ENCODE measurements at places on chromosomes 1 and 21.

- H3K27ac ChIP-seq: peak overlapping the region; percentile 74
- no peak for DNase-seq
- H3K4me3 ChIP-seq: no peak overlapping the region
- H3K4me1 ChIP-seq: peaks cover 40% of the 10 kb centered on the region
Measured at GRCh38 chr1:226663327-226663704, 75.8 kb downstream of the ITPKB start.

DNA sequence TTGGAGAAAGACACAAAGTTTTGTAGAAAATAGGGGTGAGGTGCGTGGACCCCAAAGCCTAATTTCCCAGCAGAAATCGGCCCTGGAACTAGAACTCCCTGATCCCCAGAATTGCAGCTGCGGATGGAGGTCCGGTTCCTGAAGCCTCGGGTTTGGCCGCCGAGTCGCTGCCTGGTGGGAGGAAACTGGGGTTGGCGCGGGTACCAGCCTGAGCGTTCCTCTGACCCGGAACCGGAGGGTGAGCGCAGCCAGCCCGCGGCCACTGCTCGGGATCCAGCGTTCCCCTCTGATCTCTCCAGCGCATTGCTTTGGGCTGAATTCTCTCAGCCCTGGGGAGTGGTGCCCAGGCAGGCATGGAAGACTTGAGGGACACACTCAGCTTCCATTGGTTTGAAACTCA, 1.6 kb downstream of the ST6GALNAC5 start:
- peaks cover 9% of the 10 kb centered on the region for H3K4me1 ChIP-seq
- peaks cover 14% of the 10 kb centered on the region for H3K27me3 ChIP-seq
- DNase-seq: no peak
- H3K36me3 ChIP-seq: no peaks in the 10 kb centered on the region
- no peak overlapping the region for H3K4me3 ChIP-seq

GRCh38 chr1:95685081-95685480, 451.1 kb downstream of the RWDD3 start:
- H3K36me3 ChIP-seq: no peaks in the 10 kb centered on the region
- H3K27ac ChIP-seq: no peak overlapping the region
- H3K4me1 ChIP-seq: no peaks in the 10 kb centered on the region
- DNase-seq: no peak

- no peak overlapping the region for H3K27ac ChIP-seq
- H3K4me3 ChIP-seq: no peak overlapping the region
- no peak for DNase-seq
Measured at GRCh38 chr1:63743781-63744180, 30.0 kb upstream of the ROR1 start.

DNA sequence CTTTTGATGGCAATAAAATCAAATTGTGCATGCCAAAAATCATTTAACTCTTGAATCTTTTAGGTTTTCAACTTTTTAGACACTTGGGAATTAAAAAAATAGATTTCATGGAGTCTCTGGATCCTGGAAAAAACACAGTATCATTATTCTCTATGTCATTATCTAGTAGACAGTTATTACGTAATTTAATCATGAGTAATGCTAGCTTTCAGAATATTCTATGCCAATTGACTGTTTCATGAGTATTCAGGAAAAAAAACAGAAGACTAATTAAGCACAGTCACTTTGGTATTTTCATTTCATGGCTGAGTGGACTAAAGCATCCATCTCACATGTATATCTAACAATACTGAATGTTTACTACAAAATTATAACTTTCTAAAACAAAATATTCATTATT, 44.0 kb downstream of the ODF2L start:
- H3K36me3 ChIP-seq: no peaks in the 10 kb centered on the region
- no peak for DNase-seq
- H3K4me1 ChIP-seq: no peaks in the 10 kb centered on the region
- no peak overlapping the region for H3K27ac ChIP-seq
- no peaks in the 10 kb centered on the region for H3K27me3 ChIP-seq

DNA sequence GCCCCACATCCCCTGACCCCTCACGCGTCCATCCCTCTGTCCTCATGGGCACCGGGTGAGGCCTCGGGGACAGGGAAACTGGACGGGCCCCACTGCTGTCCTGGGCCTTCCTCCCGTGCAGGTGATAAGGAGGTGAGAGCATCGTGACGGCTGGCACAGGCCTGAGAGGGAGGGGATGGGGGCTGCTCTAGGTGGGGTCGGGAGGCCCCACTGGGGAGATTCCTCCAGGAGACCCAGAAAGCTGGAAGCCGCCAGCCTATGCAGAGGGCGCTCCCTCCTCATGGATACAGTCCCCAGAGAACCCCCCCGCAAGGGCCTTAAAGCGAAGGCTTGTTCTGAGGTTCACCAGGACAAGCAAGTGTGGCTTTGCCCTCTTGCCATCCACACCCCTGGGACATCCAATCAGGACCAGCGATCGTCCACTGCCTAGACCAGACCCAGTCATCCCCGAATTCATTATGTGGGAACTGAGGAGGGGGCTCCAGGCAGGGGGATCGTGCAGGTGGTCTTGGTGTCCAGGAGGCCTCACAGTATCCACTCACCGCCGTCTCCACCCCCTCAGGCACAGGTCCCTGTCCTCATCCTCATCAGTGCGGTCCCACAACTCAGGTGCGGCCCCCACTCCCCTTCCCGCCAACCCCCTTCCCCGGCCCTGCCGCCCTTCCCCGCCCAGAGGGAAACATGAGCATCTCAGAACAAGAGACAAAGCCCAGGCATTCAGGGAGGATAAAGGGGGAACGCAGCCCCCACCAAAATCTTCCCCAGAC, 45.3 kb upstream of the COL18A1 start:
- DNase-seq: no peak
- H3K27me3 ChIP-seq: no peaks in the 10 kb centered on the region
- no peaks in the 10 kb centered on the region for H3K36me3 ChIP-seq
- H3K27ac ChIP-seq: no peak overlapping the region
- no peaks in the 10 kb centered on the region for H3K4me1 ChIP-seq
- H3K4me3 ChIP-seq: no peak overlapping the region

DNA sequence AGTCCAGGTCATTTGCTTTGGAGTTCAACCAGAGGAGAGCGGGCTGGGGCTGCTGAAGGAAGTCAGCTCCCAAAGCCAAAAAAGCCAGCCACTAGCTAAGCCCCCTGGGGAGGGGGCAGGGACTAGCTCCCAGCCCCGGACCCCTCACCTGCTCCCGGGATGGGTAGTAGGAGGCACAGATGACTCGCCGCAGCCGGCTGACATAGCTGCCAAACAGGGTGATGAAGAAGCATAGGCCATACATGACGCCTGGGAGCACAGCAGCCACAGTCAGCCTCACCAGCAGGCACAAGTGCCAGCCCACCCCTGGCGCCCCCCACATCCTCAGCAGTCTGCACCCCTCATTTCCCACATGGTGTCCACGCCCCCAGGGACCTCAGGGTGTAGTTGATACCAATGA, 7.4 kb downstream of the DCST2 start:
- H3K4me3 ChIP-seq: no peak overlapping the region
- H3K4me1 ChIP-seq: no peaks in the 10 kb centered on the region
- no peaks in the 10 kb centered on the region for H3K27me3 ChIP-seq
- H3K36me3 ChIP-seq: no peaks in the 10 kb centered on the region
- DNase-seq: no peak

- H3K27ac ChIP-seq: no peak overlapping the region
- H3K36me3 ChIP-seq: no peaks in the 10 kb centered on the region
- DNase-seq: no peak
- H3K4me3 ChIP-seq: no peak overlapping the region
- peaks cover 2% of the 10 kb centered on the region for H3K27me3 ChIP-seq
- no peaks in the 10 kb centered on the region for H3K4me1 ChIP-seq
Measured at GRCh38 chr1:240189386-240189989, 97.8 kb downstream of the FMN2 start.

DNA sequence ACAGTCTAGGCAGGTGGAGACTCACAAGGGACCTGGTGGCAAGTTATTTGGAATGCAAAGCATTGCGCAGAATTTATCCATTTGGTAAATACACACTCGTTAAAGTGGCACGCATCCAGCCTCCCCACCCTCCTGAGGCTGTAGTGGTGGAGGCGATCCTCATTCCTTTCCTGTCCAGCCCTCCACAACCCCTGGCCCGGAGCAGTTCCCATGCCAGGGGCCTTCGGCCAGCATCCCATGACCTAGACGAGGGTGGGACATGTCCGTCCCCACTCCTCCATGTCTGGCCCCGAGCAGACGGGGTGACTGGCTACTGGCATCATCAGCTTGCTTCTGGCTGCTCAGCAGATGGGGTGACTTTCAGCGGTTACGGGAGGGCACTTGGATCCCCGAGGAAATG, 281.5 kb upstream of the VAMP3 start:
- no peaks in the 10 kb centered on the region for H3K4me1 ChIP-seq
- DNase-seq: no peak
- H3K36me3 ChIP-seq: no peaks in the 10 kb centered on the region
- no peak overlapping the region for H3K4me3 ChIP-seq
- H3K27me3 ChIP-seq: no peaks in the 10 kb centered on the region

- H3K36me3 ChIP-seq: no peaks in the 10 kb centered on the region
- H3K27ac ChIP-seq: no peak overlapping the region
- no peaks in the 10 kb centered on the region for H3K4me1 ChIP-seq
- no peak for DNase-seq
- no peaks in the 10 kb centered on the region for H3K27me3 ChIP-seq
- no peak overlapping the region for H3K4me3 ChIP-seq
Measured at GRCh38 chr1:201329801-201330200, 46.5 kb downstream of the PKP1 start.

DNA sequence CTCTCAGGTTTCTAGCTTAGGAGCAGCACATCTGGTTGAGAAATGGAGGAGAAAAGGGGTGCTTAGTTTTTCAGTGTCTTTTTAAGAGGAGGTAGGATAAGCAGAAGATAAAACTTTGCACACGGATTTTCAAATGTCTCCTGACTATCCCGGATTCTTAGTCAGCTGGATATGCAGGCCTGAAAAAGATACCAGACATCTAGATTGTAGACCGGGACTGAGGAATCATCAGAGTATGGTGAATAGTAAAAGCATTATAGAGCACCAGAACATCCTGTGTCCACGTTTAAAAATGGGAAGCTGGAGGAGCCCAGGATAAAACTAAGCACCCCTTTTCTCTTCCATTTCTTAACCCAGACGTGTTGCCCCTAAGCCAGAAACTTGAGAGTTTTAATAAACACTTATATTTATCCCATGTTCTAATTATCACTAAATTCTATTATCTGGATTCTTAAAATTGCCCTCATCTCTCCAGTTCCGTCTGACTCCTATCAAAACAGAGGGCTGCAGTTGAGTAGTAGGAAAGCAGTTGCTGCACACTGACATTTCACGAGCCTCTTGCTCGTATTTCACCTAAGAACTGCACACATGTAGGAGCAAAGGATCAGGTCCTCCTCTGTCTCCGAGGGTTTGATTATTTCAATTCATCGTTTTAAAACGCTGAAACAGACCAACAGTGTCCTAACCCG, 609 bp downstream of the PIGK start:
- H3K27ac ChIP-seq: peak overlapping the region; percentile 77
- H3K36me3 ChIP-seq: no peaks in the 10 kb centered on the region
- H3K4me3 ChIP-seq: peak overlapping the region; percentile 65
- H3K27me3 ChIP-seq: no peaks in the 10 kb centered on the region
- no peaks in the 10 kb centered on the region for H3K4me1 ChIP-seq

DNA sequence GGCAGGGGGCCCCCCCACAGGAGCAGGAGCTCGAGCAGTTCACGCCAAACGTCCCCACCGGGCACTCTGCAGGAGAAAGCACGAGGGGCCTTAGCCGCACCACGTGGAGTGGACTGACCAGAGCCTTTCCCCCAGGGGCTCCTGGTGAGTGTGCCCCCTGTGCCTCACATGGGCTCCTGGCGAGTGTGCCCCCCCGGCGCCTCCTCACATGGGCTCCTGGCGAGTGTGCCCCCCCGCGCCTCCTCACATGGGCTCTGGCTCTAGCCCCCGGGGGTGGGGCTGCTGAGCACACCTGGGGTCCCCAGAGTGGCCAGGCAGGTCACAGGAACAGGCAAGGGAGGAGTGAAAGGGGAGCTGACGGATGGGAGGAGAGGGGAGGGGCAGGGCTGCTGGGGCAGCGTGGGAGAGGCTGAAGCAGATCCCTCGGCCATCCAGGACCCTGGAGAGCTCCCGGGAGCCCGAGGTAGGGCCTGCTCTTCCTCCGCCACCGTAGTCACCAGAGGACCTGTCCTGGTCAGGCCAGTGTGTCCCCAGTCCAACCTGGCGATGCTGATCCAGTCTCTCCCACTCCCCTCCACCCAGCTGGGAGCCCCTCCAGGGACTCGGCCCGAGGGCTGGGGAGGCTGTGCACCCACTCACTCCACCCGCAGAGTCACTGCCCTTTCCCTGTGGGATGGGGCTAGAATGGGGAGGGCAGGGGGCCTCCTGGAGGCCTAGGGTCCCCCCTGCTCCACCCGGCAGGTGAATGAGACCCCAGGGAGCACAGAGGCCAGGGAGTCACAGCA, 47.6 kb downstream of the ARHGEF16 start:
- peak; percentile 50 for DNase-seq
- no peaks in the 10 kb centered on the region for H3K36me3 ChIP-seq
- H3K4me1 ChIP-seq: no peaks in the 10 kb centered on the region

GRCh38 chr1:22526098-22526497, 37.2 kb upstream of the EPHA8 start:
- H3K4me1 ChIP-seq: no peaks in the 10 kb centered on the region
- no peak overlapping the region for H3K27ac ChIP-seq
- H3K36me3 ChIP-seq: peaks cover 8% of the 10 kb centered on the region
- no peak overlapping the region for H3K4me3 ChIP-seq
- no peaks in the 10 kb centered on the region for H3K27me3 ChIP-seq
- no peak for DNase-seq

DNA sequence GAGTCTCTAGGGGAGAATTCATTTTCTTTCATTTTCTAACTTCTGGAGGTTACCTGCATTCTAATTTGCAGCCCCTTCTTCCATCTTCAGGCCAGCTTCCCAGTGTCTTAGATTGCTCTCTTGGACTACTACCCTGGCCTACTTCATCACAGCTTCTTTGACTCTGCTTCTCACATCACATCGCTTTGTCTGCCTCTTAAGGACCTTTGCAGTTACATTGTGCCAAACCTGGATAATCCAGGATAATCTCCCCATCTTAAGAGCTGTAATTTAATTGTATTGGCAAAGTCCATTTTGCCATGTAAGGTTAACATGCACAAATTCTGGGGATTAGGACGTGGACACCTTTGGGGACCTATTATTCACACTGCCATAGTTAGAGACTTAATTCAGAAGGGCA, 18.4 kb downstream of the RNF2 start:
- no peaks in the 10 kb centered on the region for H3K27me3 ChIP-seq
- H3K4me1 ChIP-seq: peaks cover 10% of the 10 kb centered on the region
- H3K27ac ChIP-seq: no peak overlapping the region
- no peaks in the 10 kb centered on the region for H3K36me3 ChIP-seq
- no peak overlapping the region for H3K4me3 ChIP-seq
- DNase-seq: no peak

Data from prostate gland (tissue), 2 donors.